ENCODE measurements at places on chromosomes 7 and 10. TPM values are rescaled to one million over a fixed set of nuclear protein-coding genes. Genes with fewer than 3 reads are reported as not detected.

Gene GLI3
- 6.8 TPM for total RNA-seq

Gene CALHM3
- total RNA-seq, result not detected

Gene FAM25A
- not detected for total RNA-seq

Gene CNTNAP2
- 0.05 TPM for total RNA-seq

Gene PNLIPRP1
- total RNA-seq, result 0.63 TPM

Gene ANKRD22
- 0.19 TPM for total RNA-seq

Gene MCMBP
- total RNA-seq, result 32.4 TPM

GRCh38 chr10:119139464-119140067, 25.9 kb downstream of the SFXN4 start:
- peak; percentile 66 for ATAC-seq

- ATAC-seq, result no peak
Observed at GRCh38 chr7:106484562-106484961, 176.4 kb downstream of the CCDC71L start.

DNA sequence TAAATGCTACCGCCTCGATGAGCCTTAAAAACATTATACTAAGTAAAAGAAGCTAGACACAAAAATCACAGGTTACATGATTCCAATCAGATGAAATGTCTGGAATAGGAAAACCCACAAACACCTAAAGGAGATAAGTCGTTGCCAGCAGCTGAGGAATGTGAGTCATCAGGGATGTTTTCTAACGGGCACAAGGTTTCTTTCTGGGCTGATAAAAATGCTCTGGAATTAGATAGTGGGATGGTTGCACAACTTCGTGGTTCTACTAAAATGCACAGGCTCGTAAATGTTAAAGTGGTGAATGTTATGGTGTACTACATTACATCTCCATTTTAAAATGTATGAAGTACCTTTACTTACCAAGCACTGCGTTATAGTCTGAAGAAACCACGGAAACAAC, 9.7 kb downstream of the ABLIM1 start:
- ATAC-seq, result no peak

GRCh38 chr7:73766556-73767229, 3.4 kb downstream of the CLDN3 start:
- no peak for ATAC-seq

DNA sequence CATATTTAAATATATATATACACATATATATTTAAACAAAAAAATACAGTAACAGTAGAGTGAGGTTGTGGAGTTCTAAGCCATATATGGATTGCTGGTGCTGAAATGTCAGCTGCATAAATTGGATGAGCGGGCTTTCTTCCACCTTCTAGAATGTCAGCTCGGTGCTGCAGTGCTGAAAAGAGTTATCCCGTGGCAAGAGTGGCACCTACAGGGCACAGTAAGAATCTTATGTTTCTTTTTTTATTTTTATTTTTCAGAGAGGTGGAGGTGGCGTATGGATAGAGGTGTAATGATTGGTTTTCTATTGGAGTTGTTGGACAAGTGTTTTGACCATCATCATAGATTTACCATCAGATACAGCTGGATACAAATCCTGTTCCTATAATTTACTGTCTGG, 86.2 kb upstream of the DYNC1I1 start:
- ATAC-seq, result peak; percentile 55

All from motor neuron (in vitro differentiated cells).